Astrocyte of the spinal cord (primary cell): ENCODE measurements at places on chromosomes 7 and 10.

- no peak for DNase-seq
Observed at GRCh38 chr7:68461430-68461829, 1136.8 kb upstream of the AUTS2 start.

DNA sequence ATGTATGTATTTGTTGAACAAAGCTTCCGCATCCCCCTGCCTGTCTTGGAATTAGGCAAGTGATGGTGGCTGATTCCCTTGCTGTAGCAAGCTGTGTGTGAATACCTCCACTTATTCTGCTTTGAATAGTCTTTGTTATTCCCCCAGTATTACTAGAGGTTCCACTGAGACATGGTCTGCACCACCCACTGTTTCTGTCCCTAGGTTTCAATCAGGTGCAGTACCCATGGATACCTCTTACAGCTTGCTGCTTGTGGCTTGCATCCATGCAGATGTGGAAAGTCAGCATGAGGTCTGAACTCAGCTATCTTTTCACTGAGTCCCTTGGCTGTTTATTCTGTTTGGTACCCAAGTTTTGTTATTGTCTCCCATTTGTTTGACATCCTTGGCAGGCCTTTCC, 447.4 kb downstream of the GRM8 start:
- DNase-seq = no peak

- DNase-seq = no peak
Observed at GRCh38 chr10:105514106-105514505, 873.0 kb downstream of the SORCS3 start.

GRCh38 chr10:128709686-128710085, 583.5 kb upstream of the MKI67 start:
- DNase-seq = no peak

GRCh38 chr10:79352035-79352877, 5.0 kb downstream of the PPIF start:
- DNase-seq = no peak

- DNase-seq = no peak
Observed at GRCh38 chr7:157795643-157796042, 458.8 kb downstream of the DNAJB6 start.

GRCh38 chr10:60921633-60922032, 22.4 kb downstream of the RHOBTB1 start:
- no peak for DNase-seq

GRCh38 chr7:30093420-30093952, 41.3 kb upstream of the MTURN start:
- DNase-seq = peak; percentile 4
